Tibial nerve (tissue), 4 donors: ENCODE measurements at places on chromosomes 6 and 20. TPM values are rescaled to one million over a fixed set of nuclear protein-coding genes. Genes with fewer than 3 reads are reported as not detected.
A peak's percentile ranks its signal among the peaks of the same experiment; 100 is the strongest.

Gene BPI
- total RNA-seq = not detected

Gene BEND6
- total RNA-seq = 2.0 TPM

DNA sequence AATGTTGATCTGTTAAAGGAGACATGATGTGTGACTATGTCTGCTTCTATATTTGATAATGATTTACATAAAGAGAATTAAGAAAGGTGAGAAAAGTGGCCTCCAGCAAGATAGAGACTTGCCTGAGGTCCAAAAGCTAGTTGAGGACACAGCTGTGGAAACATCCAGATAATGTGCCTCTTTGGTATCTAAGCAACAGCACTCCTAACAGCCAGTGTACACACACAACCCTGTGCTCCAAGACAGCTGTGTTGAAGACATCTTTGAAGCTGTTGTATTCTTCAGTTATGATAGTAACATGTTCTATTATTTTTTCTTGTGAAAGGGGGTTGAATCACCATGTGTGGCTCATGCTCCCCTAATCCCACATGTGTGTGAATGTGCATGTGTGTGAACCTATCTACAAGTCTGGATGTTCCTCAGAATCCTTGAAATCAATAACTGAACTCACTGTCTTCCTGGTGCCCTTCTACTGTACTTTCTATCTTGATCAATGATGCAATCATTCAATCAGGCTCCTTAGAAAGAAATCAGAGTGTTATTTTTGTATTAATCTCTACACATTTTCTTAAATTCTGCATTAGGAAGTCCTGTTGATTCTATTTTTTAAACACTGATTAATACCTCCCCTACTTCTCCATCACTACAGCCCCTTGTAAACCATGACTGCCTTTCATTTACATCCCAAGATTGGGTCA, 116.7 kb upstream of the SSTR4 start:
- no peaks in the 10 kb centered on the region for H3K4me1 ChIP-seq
- no peak overlapping the region for H3K27ac ChIP-seq
- H3K36me3 ChIP-seq = no peaks in the 10 kb centered on the region
- no peak overlapping the region for H3K4me3 ChIP-seq

- H3K27ac ChIP-seq = no peak overlapping the region
- no peaks in the 10 kb centered on the region for H3K36me3 ChIP-seq
- no peaks in the 10 kb centered on the region for H3K4me1 ChIP-seq
- DNase-seq = no peak
Observed at GRCh38 chr6:158593670-158594069, 33.8 kb downstream of the TMEM181 start.

GRCh38 chr6:134520181-134521115, 202.5 kb upstream of the SGK1 start:
- H3K27me3 ChIP-seq = no peaks in the 10 kb centered on the region
- DNase-seq = no peak
- no peaks in the 10 kb centered on the region for H3K36me3 ChIP-seq
- H3K4me3 ChIP-seq = no peak overlapping the region

DNA sequence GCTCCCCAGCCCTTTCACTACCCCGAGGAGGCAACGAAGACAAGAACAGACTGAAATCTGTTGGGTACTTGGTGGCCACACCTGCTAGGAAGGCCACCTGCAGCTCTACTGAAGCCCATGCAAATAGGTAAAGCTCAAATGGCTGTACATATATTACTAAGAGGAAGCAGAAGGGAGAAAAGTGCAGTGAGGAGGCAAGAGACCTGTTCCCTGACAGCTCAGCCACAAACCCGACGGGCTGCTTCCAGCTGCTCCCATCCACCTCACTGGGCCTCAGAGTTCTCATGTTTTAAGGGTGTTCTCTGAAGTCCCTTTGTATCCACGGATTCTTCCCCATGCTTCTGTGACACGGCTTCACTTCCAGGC, 24.6 kb downstream of the TRAM2 start:
- H3K36me3 ChIP-seq = no peaks in the 10 kb centered on the region
- H3K27me3 ChIP-seq = no peaks in the 10 kb centered on the region
- peaks cover 34% of the 10 kb centered on the region for H3K4me1 ChIP-seq

GRCh38 chr6:53635322-53635721, 30.2 kb downstream of the KLHL31 start:
- DNase-seq = no peak
- H3K36me3 ChIP-seq = no peaks in the 10 kb centered on the region
- no peaks in the 10 kb centered on the region for H3K27me3 ChIP-seq
- no peak overlapping the region for H3K4me3 ChIP-seq

GRCh38 chr6:96610019-96610418, 47.1 kb downstream of the FHL5 start:
- H3K4me3 ChIP-seq = no peak overlapping the region
- no peaks in the 10 kb centered on the region for H3K36me3 ChIP-seq
- H3K27ac ChIP-seq = no peak overlapping the region
- no peaks in the 10 kb centered on the region for H3K27me3 ChIP-seq

Gene SIGLEC1
- 33.9 TPM for total RNA-seq

GRCh38 chr6:139679516-139680179, 305.2 kb upstream of the CITED2 start:
- H3K4me1 ChIP-seq = no peaks in the 10 kb centered on the region
- H3K36me3 ChIP-seq = no peaks in the 10 kb centered on the region
- H3K4me3 ChIP-seq = no peak overlapping the region
- H3K27me3 ChIP-seq = no peaks in the 10 kb centered on the region

DNA sequence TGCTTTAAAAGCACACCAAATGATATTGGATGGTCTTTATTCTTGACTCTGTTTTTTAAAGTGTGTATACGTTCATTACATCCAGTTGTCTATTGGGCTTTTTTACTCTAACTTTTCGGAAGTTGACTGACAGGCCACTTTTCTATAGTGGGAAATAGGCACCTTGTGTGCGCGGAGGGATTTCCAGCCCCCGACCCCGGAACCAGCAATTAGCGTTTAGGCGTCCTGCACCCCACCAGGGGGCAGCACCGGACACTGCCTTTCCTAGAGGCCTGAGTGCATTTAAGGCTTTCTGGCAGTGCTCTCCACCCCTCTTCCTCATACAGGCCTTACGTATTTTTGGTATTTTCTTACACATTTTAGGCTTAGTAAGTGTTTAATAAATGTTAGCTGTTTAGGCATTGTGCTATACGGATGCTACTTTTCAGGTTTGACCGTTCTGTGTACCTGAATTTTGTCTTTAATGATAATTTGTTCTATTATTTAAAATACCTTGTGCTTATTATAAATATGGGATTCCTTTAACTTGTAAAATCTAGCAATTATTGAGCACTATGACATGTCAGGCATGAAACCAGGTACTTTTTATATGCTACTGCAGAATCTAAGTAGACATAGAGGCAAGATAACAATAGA, 231.8 kb downstream of the BCKDHB start:
- no peak overlapping the region for H3K4me3 ChIP-seq
- H3K27ac ChIP-seq = no peak overlapping the region
- H3K4me1 ChIP-seq = no peaks in the 10 kb centered on the region
- no peaks in the 10 kb centered on the region for H3K27me3 ChIP-seq
- no peak for DNase-seq

DNA sequence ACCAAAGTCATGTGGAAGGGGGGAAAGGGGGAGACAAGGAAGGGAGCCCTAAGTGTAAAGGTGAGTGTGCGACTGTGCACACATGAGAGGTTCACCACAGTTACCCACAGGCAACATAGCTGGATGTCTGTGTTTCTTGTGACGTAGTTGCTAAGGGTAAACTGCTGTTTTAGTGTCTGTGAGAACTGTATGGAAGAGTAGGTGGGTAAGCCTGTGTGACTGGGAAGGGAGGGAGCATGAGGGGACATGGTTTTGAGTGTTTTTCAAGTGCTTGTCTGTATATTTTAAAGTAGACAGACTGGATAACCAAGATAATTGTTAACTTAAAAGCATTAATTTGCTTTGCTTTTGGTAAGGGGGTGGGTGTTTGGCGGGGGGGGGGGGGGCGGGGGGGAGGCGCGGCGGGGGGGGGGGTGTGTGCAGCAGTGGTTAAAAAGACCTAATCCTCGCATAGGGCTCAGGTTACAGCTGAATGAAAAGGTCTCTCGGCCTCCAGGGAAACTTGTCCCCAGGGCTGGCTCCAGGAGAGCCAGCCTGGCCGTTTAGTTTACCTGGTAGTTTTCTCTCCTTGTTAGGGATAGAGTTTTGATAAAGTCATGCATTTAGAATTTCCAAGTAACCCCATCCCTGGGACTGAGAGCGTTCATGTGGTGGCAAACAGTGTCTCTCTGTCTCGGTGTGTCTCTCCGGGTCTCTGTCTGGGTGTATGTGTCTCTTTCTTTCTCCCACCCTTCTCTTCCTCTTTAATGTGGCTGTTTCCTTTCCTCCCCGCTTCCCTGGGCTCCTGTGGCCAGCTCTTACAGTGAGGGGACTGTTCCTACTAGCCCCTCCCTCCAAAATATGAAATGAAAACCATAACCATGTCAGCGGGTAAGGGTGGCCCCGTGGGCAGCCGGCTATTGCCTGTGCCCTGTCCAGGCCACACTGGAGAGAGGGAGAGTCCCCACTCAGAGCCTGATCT, 3.4 kb downstream of the SCUBE3 start:
- DNase-seq = no peak
- peaks cover 14% of the 10 kb centered on the region for H3K4me1 ChIP-seq

- H3K4me3 ChIP-seq = no peak overlapping the region
- DNase-seq = no peak
- H3K27ac ChIP-seq = no peak overlapping the region
- no peaks in the 10 kb centered on the region for H3K27me3 ChIP-seq
- no peaks in the 10 kb centered on the region for H3K4me1 ChIP-seq
- H3K36me3 ChIP-seq = no peaks in the 10 kb centered on the region
Observed at GRCh38 chr6:84633771-84634170, 130.6 kb downstream of the TBX18 start.

- H3K4me3 ChIP-seq = no peak overlapping the region
- H3K27me3 ChIP-seq = no peaks in the 10 kb centered on the region
- peaks cover 11% of the 10 kb centered on the region for H3K4me1 ChIP-seq
- DNase-seq = no peak
- no peaks in the 10 kb centered on the region for H3K36me3 ChIP-seq
- no peak overlapping the region for H3K27ac ChIP-seq
Observed at GRCh38 chr6:28357036-28357435, 7.3 kb downstream of the ZKSCAN3 start.

Gene PERP
- total RNA-seq = 27.8 TPM

- H3K27ac ChIP-seq = no peak overlapping the region
- DNase-seq = no peak
- H3K4me3 ChIP-seq = no peak overlapping the region
- H3K36me3 ChIP-seq = no peaks in the 10 kb centered on the region
- no peaks in the 10 kb centered on the region for H3K27me3 ChIP-seq
Observed at GRCh38 chr6:128743974-128744765, 138.8 kb upstream of the LAMA2 start.

GRCh38 chr6:125224231-125224861, 70.8 kb downstream of the TPD52L1 start:
- H3K36me3 ChIP-seq = no peaks in the 10 kb centered on the region
- peaks cover 35% of the 10 kb centered on the region for H3K4me1 ChIP-seq
- H3K27ac ChIP-seq = no peak overlapping the region
- no peak for DNase-seq
- H3K4me3 ChIP-seq = no peak overlapping the region
- no peaks in the 10 kb centered on the region for H3K27me3 ChIP-seq

DNA sequence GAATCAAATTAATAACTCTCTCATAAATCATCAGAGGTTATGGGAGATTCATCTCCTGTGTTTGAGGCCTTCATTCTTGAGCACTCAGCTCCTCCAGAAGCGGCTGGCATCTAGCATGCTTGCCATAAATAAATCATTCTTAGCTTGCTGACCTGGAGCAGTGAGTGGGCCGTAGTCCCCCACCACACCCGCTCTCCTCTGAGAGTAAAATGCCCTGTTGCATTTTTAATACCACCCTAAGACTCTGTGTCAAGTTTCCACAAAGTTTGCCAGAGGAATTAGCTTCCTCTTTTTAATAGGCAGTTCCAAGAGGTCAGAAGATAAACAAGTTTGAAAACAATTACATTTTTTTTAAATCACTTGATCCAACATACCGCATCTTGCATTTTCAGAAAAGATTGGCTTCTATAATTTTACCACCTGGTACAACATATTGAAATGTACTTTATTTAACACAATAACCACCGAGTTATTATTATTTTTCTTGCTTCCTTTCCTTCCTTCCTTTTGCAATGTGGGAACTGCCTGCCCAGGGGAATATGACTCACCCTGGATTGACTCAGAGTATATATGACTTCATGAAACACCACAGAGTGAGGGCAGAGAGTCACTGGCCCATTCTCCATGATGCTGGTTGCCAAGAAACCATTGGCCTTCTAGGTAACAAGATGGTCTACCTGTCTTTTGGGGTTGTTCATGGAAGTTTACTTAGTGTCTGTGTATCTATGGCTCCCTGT, 29.4 kb upstream of the CLIC5 start:
- H3K36me3 ChIP-seq = no peaks in the 10 kb centered on the region
- peak overlapping the region; percentile 75 for H3K27ac ChIP-seq
- H3K4me1 ChIP-seq = no peaks in the 10 kb centered on the region
- no peak overlapping the region for H3K4me3 ChIP-seq
- no peaks in the 10 kb centered on the region for H3K27me3 ChIP-seq
- DNase-seq = peak; percentile 70

- H3K27me3 ChIP-seq = no peaks in the 10 kb centered on the region
- H3K4me3 ChIP-seq = no peak overlapping the region
- H3K27ac ChIP-seq = no peak overlapping the region
- H3K36me3 ChIP-seq = no peaks in the 10 kb centered on the region
- no peaks in the 10 kb centered on the region for H3K4me1 ChIP-seq
Observed at GRCh38 chr20:22411627-22412450, 172.5 kb downstream of the FOXA2 start.

Gene KHDC3L
- total RNA-seq = not detected

Gene CRISP3
- not detected for total RNA-seq

- H3K4me3 ChIP-seq = no peak overlapping the region
- H3K27ac ChIP-seq = no peak overlapping the region
- no peaks in the 10 kb centered on the region for H3K36me3 ChIP-seq
- no peaks in the 10 kb centered on the region for H3K27me3 ChIP-seq
- DNase-seq = no peak
- no peaks in the 10 kb centered on the region for H3K4me1 ChIP-seq
Observed at GRCh38 chr6:155004017-155004416, 8.9 kb downstream of the TIAM2 start.

GRCh38 chr6:139500977-139501376, 126.5 kb upstream of the CITED2 start:
- no peak overlapping the region for H3K27ac ChIP-seq
- no peaks in the 10 kb centered on the region for H3K4me1 ChIP-seq
- H3K36me3 ChIP-seq = no peaks in the 10 kb centered on the region

DNA sequence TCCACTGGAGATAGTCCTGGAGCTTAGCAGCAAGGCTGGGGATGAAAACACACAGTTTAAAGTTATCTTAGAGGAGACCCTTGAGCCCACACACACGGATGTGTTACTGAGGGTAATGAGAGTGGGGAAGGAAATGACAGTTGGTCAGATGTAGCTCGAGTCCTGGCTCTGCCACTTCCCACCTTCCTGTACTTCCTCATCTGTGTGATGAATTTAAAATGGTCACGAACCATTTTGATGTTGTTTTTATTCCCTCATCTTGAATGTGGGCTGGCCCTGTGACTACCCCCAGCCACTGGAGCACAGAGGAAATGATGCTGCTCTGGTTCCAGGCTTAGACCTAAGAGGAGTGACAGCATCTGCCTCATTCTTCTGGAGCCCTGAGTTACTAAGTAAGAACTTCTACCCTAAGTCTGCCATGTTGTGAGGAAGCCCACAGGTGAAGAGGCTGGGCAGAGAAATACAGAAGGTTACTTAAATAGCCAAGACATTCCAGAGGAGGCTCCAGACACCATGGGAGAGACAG, 141.2 kb downstream of the NRN1 start:
- H3K27ac ChIP-seq = no peak overlapping the region
- no peaks in the 10 kb centered on the region for H3K36me3 ChIP-seq
- no peak overlapping the region for H3K4me3 ChIP-seq
- DNase-seq = no peak

GRCh38 chr6:37965964-37966676, 146.6 kb downstream of the ZFAND3 start:
- H3K4me3 ChIP-seq = no peak overlapping the region
- no peak for DNase-seq
- no peaks in the 10 kb centered on the region for H3K4me1 ChIP-seq
- H3K27ac ChIP-seq = no peak overlapping the region

Gene ZNF311
- total RNA-seq = 1.2 TPM

Gene SAMD3
- 2.1 TPM for total RNA-seq

Gene RIMS1
- 5.1 TPM for total RNA-seq
